ENCODE measurements at places on chromosomes 6 and 20. TPM values are rescaled to one million over a fixed set of nuclear protein-coding genes. Genes with fewer than 3 reads are reported as not detected.
A peak's percentile ranks its signal among the peaks of the same experiment; 100 is the strongest.

Gene EDN3
- total RNA-seq = not detected

Gene SMIM13
- 24.2 TPM for total RNA-seq

Gene CCM2L
- total RNA-seq = 0.11 TPM

Gene ADAM33
- total RNA-seq = 3.0 TPM

Gene B3GAT2
- not detected for total RNA-seq

Gene TRIM40
- total RNA-seq = not detected

DNA sequence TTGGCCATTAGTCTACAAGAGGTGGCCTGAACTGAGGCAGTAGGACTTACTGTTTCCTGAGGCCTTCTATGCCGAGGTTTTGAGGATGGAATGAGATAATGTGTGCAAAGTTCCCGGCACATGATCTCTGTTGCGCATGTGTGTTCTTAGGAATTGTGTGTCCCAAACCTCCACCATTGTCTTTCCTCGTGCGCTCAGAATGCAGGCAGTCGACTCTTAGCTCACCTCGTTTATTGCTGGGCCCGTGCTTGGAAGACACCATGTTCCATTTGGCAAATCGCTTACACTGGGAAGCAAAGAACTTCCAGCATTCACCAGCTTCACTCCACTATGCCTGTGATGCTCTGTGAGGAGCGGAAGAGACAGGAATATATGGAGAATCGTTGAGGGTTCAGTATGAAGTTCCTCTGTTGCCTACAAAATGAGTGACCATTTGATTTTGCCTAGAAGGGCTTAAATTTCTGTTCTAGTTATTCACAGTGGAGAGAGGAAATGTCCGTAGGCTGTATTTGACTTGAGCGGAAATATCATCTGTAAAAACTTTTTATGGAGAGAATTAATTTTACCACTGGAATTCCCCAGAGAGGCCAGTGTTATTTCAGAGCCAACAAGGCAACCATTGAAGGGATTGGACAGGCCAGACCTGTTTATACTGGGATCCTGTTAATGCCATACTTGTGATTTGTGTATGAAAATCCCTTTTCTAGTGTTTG is 75.7 kb upstream of the CLDN20 start:
- DNase-seq = peak; percentile 53

GRCh38 chr20:9301129-9302090 is 213.0 kb upstream of the LAMP5 start:
- DNase-seq = peak; percentile 71

- DNase-seq = peak; percentile 28
Observed at GRCh38 chr6:135680964-135681913, 170.3 kb upstream of the PDE7B start.

DNA sequence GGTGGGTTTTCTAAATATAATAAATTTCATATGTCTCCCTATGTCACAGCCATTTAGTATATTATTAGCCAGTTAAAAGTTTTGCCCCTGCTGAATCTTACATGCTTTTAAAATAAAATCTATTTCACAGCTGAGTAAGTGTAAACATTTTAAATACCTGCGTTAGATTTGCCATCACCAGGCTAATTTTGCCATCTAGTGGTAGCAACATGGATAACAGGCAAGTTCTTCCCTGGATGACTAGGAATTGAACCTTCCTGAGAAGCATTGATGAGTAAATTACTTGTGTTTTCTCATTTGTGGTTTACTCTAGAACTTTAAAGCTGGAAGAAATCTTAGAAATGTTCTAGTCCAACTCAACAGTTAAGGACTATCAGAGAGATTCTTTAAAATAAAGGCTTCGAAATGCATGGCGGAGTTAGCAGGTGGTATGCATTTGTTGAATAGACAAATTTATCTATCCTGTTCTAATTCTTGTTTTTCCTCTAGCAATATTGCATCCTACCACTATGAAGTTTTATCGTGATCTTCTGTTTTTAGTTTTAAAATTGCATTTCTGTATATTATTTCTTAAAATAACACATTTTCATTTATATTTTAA is 2.6 kb downstream of the PRSS35 start:
- peak; percentile 33 for DNase-seq

DNA sequence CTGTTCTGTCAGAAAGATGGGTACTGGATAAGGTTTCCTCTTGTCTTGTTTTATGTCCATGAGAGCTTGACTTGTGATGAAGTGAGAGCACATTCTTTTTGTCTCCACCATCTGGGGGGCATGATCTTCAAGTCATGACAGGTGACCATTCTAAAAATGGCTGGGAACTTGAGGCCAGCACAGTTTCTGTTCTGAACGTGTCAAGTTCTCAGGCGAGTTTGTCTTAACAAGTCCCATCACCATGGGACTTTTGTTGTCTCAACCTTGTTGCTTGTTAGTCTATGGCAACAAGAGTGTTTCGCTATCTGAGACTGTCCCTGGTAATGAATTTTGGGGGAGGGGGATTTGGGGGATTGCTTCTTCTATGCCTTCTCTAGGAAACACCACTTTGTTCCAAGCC is 25.6 kb upstream of the ENPP4 start:
- no peak for DNase-seq

- DNase-seq = peak; percentile 53
Observed at GRCh38 chr6:19705606-19706005, 131.6 kb upstream of the ID4 start.
